ENCODE measurements at places on chromosomes 5 and 9.

DNA sequence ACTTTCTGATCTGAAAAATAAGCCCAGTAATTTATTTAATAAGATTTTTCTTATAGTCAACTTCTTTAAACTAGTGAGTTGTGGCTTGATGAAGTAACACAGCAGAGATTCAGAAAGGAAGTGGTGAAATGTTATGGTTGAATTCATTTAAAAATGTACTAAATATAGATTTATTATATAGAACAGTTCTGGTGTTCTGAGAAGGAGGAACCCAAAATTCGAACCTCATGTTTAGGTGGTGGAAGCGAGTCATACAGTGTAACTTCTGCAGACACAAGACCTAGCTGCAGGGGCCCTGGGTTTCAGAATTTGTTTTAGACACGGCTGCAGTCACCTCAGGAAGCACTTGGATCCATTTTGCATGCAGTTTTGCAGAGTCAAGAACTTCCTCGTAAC, 188.2 kb downstream of the TRIO start:
- no peak for DNase-seq

- no peak for DNase-seq
These were observed 15.0 kb upstream of the TEX48 start for GRCh38 chr9:114696814-114697544.

GRCh38 chr5:81906086-81906485, 65.7 kb upstream of the ATG10 start:
- no peak for DNase-seq

DNA sequence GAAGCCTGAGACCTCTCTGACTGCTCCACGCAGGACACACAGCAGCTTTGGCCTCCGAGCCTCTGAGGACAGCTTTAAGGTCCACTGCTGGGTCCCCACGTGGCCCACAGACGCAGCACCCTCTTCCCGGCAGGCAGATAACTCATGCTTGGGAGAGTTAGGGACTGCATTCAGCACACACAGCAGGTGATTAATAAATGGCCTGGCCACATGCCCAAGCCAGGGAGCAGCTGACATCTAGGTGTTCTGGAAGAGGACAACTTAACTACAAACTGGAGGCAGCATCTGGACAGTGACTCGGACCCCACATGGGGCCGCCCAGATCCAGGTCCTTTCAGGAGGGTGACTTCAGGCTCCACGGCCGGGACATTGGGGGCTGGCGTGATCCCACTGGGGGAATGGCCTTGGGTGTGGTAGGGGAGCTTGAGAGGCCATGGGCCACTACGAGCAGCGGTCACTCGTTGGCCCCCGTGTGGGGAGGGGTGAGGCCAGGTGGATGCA, 11.3 kb downstream of the NINJ1 start:
- DNase-seq, result no peak

- no peak for DNase-seq
These were observed 10.7 kb upstream of the IL17B start for GRCh38 chr5:149389552-149390495.

- DNase-seq, result no peak
These were observed 20.0 kb upstream of the ZNF782 start for GRCh38 chr9:96874201-96874785.

GRCh38 chr5:67393211-67393610, 196.6 kb upstream of the CD180 start:
- DNase-seq, result no peak

DNA sequence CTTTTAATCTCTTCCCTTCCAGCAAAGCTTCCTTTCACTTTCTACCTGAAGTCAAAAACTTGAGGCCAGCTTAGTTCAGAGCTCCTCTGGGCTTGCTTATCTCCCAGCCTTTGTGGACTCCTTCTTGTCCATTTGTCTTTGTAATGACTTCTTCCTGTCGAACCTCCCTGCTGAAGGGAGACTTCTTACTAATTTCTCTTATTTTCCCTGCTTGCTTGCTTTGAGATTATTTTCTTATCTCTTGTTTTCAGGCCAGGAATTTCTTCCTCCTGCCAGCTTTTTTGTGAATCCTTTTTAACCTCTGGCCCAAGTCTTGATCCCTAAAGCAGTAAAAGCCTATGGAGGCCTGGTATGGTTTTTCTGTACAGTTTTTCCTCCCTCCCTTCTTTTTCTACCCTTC, 46.8 kb upstream of the DHFR start:
- no peak for DNase-seq

DNA sequence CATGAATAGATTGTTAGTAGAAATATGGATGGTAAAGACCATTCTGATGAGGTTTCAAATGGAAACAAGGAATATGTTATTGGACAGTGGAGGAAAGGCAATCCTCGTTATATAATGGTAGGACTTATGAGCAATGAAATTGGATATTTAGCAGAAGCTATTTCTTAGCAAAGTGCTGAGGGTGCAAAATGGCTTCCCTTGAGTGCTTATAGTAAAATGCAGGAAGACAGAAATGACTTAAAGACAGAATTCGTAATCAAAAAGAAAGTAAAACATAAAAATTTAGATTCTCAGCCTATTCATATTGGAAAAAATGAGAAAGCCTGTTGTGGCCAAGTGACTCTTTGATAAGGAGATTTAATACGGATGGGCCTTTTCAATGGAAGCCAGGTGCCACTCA, 102.1 kb upstream of the ADRA1B start:
- DNase-seq, result no peak

DNA sequence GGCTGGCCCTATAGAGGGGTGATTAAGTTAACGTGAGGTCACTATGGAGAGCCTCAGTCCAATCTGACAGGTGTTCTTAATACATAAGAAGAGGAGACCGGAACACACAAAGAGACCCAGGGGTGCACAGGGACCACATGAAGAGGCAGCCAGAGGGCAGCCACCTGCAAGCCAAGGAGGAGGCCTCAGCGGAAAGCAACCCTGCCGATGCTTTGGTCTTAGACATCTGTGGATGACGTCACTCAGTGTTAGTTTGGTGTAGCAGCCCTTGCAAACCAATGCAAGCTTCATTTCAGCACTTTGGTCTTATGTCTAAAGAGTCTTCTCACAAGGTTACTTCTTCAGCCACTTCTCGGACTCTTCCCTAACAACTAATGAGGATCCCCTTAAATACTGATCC, 47.6 kb upstream of the GRHPR start:
- no peak for DNase-seq

- no peak for DNase-seq
These were observed 31.9 kb upstream of the DAPK1 start for GRCh38 chr9:87465816-87466215.

- DNase-seq, result no peak
These were observed 18.0 kb upstream of the GDA start for GRCh38 chr9:72131206-72131605.

- no peak for DNase-seq
These were observed 582.3 kb downstream of the CAAP1 start for GRCh38 chr9:26310294-26310693.

DNA sequence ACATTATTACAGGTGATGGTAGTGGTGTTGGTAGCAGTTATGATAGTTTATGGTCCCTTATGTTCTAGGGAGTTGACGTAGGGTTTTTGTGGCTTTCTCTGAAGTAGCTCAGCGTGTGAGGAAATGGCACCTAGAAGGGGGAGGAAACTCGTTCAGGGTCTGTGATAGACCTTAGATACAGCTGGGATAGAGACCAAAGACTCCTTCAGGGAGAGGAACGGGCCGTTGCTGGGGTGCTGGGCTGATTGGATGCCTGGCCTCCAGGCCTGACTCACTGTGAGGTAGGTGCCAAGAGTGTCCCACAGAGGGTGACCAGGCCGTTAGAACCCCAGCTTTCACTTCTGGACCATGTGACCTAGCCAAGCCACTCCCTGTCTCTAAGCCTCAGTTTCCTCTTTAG, 96.6 kb downstream of the DAB2IP start:
- DNase-seq, result no peak

DNA sequence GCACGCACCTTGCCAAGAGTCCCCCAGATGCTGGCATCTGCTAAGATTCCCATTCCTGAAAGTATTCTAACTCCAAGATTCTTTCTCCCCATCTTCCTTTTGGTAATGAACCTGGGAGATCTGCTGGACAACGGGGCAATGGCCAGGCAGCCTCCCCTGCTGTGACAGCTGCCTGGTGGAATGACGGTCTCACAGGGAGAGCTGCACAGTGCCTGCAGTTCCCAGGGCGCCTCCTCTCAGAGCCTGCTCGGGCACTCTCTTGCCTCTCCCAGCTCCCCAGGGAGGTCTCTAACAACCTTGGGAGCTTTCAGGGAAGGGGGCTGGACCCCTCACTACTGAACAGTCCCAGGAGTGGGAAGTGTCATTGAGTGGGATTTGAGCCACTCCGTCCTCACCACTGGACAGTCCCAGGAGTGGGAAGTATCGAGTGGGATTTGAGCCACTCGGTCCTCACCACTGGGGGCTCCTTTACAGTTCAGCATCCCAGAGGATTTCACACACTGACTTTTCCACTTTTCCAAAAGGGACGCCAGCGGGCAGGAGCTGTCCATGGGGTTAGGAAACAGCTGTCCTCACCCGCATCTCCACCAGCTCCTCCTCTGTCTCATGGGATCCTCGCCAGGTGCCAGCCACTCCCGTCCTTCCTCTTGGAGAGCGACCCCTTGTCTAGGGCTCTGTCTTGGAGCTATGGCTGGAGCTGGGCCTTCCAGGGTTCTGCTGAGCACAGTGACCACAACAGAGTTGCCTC, 65.7 kb downstream of the ADAMTS2 start:
- DNase-seq, result no peak

DNA sequence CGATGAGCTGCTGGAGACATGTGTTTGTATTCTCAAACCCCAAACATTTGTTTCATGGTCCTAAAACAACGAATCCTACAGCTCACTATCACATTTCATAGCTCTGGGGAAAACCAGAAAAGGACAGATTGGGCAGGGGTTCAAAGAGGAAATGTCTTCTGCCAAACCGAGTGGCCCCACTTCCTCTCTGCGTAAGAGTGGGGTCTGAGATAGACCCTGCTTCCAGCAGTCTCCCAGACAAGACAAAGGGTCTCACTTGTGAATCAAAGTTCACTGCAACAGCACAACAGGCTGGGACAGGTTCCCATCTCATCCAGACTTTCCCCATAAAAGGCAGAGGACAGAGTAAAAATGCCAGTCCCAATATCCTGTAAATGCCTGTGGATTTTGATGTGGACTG, 276.2 kb upstream of the SLC24A2 start:
- no peak for DNase-seq

GRCh38 chr5:119395080-119395836, 39.4 kb downstream of the TNFAIP8 start:
- no peak for DNase-seq

DNA sequence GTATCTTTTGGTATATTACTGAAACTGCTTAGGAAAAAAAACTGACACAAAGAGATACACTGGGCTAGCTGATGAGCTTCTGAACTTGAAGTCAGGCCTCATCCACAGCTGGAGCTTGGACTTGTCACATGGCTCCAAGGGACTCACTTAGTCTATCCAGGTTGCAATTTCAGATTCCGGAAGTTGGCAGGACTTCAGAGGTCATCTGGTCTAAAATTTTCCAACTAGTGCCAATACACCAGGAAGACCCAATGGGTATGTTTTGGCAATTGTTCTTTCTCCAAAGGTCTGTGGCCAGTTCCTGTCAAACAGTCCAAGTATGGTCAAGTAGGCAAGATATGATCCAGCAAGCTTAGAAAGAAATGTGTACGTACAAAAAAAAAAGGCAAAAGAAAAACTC, 36.7 kb downstream of the MRPS27 start:
- no peak for DNase-seq

DNA sequence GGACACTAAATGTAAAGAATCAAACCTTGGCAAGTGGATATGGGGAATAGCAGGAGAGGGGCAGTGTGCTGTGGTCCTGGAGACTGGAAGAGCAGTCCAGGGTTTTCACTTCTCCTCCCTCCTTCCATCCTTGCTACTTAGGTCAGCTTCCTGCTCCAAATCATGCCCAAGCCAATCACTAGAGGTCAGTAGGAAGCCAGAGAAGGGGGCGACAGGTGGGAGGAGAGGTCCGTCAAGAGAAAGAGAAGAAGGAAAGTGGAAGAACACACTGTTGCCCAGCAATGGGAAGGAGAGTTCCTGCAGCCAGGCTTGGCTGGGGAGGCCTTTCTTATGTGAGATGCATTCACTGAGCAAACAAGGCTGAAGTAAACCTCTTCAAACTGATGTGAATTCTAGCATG, 289.6 kb downstream of the DTWD2 start:
- DNase-seq, result no peak

GRCh38 chr5:67942421-67942820, 273.1 kb upstream of the PIK3R1 start:
- DNase-seq, result no peak

GRCh38 chr5:126680191-126680817, 79.6 kb downstream of the PHAX start:
- DNase-seq, result no peak

DNA sequence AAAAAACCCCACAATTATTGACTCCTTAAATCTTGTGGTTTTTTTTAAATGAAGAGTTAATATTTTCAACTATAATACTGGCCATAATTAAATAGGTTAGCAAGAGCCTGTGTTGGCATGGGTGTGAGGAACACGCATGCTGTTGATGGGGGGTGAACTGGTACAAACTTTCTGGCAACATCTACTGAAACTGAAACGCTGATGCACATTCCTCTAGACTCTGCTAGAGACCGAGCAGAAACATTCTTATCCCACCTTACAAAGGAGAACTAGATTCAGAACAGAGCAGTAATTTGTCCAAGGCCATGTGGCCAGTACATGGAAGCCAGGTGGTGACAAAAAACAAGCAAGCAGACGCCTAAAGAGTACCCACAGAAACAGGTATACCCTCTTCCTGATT, 2.4 kb downstream of the BICD2 start:
- DNase-seq, result no peak

DNA sequence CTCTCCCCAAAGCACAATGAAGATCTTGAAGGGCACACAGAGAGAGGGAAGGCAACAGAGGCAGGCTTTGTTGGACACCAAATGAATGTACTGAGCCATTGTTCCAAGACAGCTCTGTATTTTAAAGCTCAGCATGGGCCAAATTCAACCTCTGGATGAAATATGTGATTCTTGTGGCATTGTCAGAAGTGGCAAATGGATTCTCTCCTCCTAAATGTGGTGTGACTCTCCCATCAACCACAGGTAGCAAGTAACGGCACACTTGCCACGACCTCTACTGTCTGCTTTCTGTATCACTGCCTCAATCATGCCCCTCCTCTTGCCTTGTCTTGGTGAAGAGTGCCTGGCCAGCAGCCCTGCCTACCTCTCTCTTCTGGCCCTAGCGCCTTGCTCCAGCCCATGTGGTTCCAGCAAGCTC, 6.1 kb upstream of the MOB3B start:
- DNase-seq, result no peak

DNA sequence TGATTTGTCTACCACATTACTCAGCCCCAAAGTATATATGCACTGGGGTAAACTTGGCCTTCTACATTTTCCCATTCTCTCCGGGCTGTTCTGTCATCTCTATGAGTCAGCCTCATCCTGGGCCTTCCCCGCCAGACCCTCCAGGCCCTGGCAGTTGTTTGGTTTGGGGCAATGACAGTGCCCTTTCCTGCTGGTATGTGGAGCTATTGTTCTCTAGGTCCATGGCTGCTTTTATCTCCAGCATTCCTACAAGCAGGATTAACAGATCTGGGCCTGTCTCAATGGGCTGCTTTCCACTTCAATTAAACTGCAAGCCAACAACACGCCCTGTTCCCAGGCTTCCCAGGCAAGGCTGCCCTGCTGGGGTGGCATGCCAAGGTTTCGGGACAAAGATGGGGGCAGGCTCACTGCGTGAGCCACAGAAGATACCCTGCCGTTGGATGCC, 136.4 kb downstream of the SLIT3 start:
- no peak for DNase-seq

GRCh38 chr9:2729003-2729402, 11.7 kb downstream of the KCNV2 start:
- DNase-seq, result no peak

Measured in NCI-H1930 (cell line).